Thymus (tissue), 14 donors: ENCODE measurements at places on chromosomes 1 and 21.

DNA sequence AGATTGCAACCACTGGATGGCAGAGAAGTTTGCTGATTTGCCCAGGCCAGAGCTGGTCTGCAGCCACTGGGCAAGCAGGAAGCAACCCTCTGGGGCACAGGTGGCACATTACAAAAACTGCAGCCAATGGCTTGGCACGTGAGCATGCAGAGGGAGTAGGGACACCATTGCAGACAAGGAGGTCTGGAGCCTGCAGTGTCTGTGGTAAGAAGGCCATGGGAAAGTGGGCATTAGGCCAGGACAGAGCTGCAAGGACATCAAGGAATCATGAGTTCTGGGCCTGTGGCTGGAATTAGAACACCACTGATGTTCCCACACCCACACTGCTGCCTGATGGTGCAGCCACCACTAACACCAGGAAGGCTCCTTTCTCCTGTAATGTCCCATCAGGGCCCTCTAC is 113.0 kb downstream of the TSEN15 start:
- DNase-seq: no peak

- DNase-seq: no peak
Measured at GRCh38 chr1:23555986-23556634, 3.2 kb downstream of the ID3 start.

DNA sequence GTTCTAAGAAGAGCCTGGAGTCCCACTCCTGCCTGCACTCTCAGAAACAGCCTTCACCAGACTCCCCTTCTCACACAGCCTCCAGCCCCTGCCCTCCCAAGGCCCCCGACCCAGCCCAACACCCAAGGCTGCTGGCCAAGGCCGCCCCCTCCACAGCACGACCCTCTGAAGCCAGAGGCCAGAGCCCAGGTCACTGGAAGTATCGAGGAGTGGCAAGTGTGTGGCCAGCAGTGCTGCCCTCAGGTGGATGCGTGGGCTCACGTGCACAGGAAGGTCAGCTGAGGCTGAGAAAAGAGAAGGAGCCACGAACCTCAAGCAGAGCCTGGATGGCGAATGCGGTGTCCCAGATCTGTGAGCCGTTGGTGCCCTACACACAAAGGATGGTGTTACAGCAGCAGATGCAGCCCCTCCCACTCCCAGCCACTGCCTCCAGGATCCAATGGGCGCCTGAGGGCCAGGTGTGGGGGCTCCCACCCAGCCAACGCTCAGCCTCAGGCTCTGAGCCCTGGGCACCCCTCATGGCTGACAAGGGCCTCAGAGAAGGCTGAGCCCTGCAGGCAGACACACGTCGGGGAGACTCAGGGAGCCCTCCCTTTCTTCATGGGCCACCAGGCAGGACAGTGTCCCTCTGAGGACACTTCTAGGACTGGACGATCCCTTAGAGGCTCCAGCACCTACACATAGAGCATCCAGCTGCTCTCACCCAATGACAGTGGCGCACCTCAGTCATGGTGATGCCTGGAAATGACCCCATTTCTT is 18.0 kb downstream of the LSS start:
- DNase-seq: no peak

DNA sequence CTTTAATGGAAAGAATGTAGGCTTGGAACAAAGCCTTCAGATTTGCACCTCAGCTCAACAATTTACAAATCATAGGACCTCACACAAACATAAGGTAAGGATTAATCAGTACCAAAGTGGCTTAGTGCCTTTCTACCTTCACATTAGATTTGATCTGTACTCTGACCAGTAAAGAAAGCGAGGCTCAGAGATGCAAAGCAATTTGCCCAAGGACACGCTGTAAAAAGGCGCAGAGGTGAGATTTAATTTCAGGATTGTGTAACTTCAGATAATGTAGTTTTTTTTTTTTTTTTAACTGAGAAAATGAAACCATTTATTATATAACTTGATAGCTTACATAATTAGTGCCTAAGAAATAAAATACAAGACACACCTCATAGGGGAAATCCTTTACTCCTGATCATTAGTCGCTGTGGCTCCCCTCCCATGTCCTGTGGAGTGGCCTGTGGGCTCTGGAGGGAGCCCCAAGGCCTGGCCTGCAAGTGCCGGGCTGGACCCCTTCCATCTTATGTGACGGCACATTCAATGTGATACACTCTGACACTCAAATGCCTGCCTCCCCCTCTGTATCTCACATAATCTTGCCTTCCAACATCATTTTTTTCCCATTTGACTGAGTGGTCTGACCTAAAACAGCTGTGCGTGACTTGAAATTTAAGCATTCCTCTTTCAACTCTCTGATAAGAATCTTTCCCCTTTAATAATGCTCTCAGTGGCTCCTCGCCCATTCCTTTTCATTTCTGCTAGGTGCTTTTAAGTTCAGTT is 426.5 kb upstream of the DAB1 start:
- no peak for DNase-seq

DNA sequence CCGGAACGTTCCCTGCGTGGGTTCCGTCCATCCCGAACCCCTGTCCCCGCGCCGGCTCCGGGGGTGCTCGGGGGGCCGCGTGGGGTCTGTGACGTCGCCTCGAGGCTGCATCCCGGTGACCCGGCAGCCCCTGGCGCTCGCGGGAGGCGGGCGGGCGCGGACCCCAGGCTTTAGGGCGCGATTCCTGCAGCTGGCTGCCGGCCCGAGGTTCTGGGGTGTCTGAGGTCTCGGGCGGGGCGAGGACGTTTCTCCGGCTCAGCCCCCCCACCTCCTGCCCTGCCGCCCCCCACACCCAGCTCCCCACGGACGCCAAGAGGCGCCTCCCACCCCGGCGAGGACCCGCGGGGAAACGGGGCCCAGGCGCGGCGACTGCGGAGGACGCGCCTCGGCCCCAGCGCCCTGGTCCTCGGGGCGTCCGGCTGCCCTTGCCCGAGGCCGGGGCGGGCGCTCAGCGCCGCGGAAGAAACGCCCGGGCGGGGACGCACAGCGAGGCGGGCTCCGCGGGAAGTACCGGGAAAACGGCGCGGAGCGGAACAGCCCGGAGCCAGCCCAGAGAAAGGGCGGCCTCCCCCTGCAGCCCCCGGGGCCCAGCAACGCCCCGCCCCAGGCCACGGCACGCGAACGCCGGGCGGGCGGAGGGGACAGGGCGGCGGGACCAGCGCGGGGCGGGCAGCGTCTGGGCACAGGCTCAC is 1.3 kb upstream of the PCBP3 start:
- DNase-seq: no peak

GRCh38 chr1:147641695-147642592 is 28.4 kb downstream of the ACP6 start:
- peak; percentile 61 for DNase-seq

GRCh38 chr1:37325010-37325409 is 149.4 kb upstream of the ZC3H12A start:
- DNase-seq: no peak

- DNase-seq: no peak
Measured at GRCh38 chr1:156748670-156749418, 2.6 kb downstream of the HDGF start.

GRCh38 chr21:39670701-39671100 is 58.0 kb downstream of the B3GALT5 start:
- DNase-seq: no peak

- no peak for DNase-seq
Measured at GRCh38 chr21:36250423-36251075, 69.4 kb upstream of the MORC3 start.

- DNase-seq: no peak
Measured at GRCh38 chr1:228721407-228721806, 13.9 kb upstream of the RHOU start.

GRCh38 chr21:46434322-46434958 is 24.3 kb upstream of the DIP2A start:
- no peak for DNase-seq

DNA sequence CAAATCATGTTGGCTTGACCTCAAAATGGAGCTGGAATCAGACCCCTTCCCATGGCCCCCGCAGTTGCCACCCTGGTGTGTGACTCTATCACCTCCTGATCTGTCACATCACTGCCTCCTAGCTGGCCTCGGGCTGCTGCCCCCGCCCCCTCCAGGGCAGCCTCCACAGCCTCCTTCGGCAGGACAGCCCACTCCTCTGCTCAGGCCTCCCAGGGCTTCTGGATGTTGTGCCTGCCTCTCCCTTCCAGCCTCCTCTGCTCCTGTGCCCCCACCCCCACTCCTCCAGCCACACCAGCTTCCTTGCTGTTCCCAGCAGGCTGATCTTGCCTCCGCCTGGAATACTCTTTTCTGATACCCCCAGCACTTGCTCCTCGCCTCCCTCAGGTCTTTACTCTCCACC is 134.4 kb upstream of the EDN2 start:
- no peak for DNase-seq

DNA sequence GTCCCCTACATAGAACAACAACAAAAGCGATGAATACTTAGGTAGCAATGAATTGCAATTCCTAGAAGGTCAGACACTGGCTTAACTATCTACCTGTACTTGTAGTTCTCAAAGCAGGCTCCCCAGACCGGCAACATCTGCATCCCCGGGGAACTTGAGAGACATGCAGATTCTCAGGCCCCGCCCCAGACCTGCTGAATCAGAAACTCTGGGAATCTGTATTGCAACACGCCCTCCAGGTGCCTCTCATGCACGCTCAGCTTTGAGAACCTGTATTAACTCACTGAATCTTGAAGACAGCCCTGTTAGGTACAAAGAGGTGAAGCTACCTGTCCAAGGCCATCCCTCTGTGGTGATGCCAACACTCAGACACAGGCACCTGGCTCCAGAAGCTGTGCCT is 128.1 kb downstream of the KAZN start:
- no peak for DNase-seq

DNA sequence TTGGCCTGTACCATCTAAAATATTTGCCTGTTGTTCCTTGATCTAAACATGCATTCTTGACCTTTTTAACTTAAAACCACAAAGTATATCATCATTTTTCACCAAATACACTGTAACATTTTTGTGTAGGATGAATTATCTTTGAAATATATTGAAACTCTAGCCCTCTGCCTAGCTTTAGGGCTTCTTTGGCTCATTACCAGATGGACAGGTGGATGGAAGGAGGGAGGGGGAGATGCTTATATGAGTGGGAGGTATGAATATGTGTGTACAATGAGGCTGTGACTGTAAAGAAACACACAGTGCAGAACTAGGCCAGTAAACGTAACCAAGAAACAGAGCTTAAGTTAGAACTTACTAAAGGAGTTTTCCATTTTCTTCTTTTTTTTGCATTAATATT is 118.5 kb downstream of the ESRRG start:
- DNase-seq: no peak

DNA sequence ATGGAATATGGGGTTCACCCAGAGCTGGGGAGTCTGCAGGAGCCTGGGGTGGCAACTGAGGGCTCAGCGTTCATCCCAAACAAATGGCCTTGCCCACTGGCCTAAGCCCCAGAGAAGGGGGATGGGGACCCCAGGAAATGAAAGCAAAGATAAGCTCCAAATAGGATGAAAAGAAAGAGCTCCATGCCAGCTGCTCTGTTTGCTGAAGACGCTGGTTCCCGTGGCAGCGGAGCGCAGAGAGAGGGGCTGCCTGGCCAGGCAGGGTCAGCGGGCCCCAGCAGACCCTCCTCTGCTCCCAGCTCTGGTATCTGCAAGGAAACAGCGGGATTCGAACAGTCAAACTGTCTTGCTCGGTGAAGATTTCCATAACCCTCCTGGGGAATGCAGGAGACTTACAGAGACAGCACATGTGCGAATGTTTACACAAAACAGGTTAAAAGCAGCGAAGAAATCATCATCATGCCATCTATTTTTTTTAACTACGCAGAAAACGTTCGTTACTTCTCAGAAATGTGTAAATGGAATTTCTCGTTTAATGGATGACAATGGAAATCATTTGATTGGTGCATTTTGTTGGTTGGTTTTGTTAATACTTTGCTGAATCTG is 94.4 kb downstream of the PDE9A start:
- DNase-seq: no peak

DNA sequence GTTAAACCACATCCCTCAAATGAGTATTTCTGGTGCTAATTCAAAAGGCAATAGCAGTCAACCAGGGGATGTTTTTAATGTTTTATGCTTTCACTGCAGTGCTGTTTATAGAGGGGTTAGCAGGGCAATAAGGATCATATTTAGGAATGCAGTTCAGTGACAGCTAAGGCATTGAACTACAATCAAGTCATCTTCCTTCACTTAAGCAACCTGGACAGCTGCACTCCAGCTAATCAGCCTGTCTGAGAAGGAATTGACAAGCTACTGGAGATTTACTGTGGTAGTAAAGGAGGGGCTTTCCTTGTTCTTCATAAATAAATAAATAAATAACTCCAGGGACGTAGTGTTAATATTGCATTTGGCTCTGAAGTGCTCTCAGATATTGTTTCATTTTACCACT is 93.9 kb downstream of the DAB1 start:
- DNase-seq: no peak

- peak; percentile 10 for DNase-seq
Measured at GRCh38 chr1:64470665-64471217, 812 bp downstream of the CACHD1 start.

- no peak for DNase-seq
Measured at GRCh38 chr1:33459691-33460090, 12.8 kb upstream of the ZSCAN20 start.

DNA sequence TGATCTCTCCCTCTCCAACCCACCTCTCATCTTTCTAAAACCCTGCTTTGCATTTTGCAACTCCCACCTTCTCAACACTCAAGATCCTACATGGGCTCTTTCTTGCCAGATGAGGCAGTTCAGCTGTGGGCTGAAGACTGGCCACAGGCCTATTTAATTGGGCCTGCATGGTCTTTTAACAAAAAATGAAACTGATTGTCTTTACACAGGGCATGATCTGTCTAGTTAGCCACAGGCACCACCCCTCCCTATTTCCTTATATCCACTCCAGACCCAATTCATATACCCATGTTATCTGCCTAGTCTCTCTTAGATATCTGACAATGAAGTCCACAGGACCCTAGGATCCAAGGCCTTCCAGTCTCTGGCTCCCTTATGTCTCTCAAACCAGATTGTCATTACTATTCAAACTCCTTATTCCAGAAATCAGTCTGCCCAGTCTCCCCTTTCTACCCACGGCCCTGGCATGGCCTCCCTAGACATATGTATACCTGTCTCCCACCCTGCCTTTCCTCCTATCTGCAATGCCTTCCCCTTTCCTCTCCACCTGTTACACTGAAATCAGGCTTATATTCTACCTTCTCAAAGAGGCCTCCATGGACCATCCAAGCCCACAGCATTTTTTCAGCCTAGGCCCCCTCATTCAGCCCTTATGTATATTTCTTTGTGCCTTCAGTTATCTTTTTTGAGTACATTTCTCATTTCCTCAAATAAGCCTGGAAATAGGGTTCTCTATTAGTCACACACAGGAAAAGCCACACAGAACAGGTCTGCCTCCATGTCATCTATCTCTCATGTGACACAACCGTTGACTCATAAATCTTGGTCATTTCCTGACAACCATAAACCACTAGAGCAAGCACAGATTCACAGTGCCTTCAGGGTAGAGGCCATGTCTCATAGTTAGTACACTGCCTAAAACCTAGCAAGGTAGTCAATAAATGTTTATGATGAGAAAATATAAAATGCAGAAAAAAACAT is 39.0 kb downstream of the LPAR3 start:
- no peak for DNase-seq

- DNase-seq: no peak
Measured at GRCh38 chr1:230175163-230175747, 108.2 kb downstream of the GALNT2 start.

- DNase-seq: peak; percentile 7
Measured at GRCh38 chr1:202283379-202283844, 58.3 kb downstream of the UBE2T start.

- DNase-seq: no peak
Measured at GRCh38 chr1:207805841-207806421, 54.1 kb downstream of the CD46 start.

- DNase-seq: no peak
Measured at GRCh38 chr1:10295481-10296085, 85.2 kb downstream of the KIF1B start.

GRCh38 chr1:240030236-240030635 is 61.4 kb upstream of the FMN2 start:
- DNase-seq: no peak

GRCh38 chr1:167669209-167670124 is 39.4 kb downstream of the RCSD1 start:
- DNase-seq: no peak
